ENCODE measurements at places on chromosomes 6 and 20. TPM values are rescaled to one million over a fixed set of nuclear protein-coding genes. Genes with fewer than 3 reads are reported as not detected.

Gene ZNF76
- total RNA-seq: 20.7 TPM

Gene ABHD16B
- total RNA-seq: not detected

Gene TRIM15
- not detected for total RNA-seq

Gene ADGB
- total RNA-seq: 0.31 TPM

Gene RTEL1
- 19.1 TPM for total RNA-seq

Gene POM121L2
- not detected for total RNA-seq

Gene CST7
- not detected for total RNA-seq

Gene CITED2
- total RNA-seq: 31.3 TPM

Gene DPPA5
- not detected for total RNA-seq

Gene GHRH
- total RNA-seq: not detected

Gene BHLHE23
- total RNA-seq: 0.94 TPM

Gene ARMC12
- 0.31 TPM for total RNA-seq

Data from parietal lobe (tissue), 2 donors.